ENCODE measurements at places on chromosomes 5 and 9.

DNA sequence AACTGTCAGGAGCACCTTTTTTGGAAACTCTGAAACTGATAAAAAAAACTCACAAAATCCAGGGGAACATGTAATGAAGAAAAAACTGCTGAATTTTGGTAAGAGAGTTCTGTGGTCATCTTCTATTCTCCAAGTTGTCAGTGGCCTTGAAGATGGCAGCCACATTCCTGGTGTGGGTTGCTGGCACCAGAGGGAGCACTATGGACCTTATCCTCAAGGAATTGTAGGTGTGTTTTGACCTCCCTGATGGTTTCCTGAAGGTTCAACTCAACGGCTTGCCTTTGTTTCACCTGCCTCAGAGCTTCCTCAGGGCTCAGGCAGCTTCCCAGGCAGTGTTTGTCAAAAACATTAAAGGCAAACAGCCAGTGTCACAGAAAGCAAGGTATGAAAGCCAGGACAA is 2.2 kb upstream of the SLC38A9 start:
- no peak for DNase-seq

DNA sequence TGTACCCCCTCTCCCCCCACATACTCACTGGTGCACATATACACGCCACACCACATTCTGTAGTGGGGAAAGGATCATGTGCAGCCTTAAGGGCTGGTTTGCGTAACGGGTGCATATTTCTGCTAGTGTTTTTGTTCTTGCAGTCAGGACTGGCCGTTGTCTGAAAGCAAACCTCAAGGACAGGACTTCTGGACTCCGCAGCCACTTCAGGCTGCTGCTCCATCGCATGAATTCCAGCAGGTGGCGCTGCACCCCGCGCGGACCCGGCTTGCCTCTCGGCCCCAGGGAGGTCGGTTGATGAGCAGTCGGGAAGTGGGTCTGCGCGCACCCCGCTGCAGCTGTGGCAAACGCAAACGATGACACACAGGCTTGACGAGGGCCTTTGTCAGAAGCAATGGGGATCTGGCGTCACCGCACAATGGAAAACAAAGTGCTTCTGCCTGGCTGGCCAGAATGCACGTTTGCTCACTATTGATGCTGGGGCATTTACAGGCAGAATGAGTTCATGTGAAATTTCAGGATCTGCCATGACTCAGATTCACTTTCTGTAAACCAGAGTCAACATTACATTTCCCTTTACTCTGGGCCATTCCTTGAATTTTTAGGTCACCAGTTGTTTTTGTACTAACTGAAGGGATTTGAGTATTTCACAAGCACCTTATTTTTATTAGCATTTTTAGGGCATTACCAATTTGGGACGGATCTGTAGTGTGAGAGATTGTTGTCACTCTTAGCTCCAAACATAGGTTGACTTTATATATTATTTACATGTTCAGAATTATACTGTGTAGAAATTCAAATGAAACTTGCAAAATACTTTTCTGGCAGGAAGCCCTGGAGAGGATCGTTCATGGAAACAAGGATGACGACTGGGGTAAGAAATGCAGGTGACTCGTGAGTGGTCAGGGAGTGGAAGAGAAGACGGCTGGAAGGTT is 36.4 kb upstream of the GLRX start:
- peak; percentile 90 for DNase-seq

- DNase-seq = no peak
Measured at GRCh38 chr9:22649384-22649783, 202.8 kb downstream of the DMRTA1 start.

- peak; percentile 17 for DNase-seq
Measured at GRCh38 chr9:74499111-74499601, 2.0 kb downstream of the RORB start.

GRCh38 chr5:167982-168660 is 23.2 kb upstream of the LRRC14B start:
- DNase-seq = no peak

GRCh38 chr5:79263290-79263689 is 27.4 kb downstream of the JMY start:
- no peak for DNase-seq

DNA sequence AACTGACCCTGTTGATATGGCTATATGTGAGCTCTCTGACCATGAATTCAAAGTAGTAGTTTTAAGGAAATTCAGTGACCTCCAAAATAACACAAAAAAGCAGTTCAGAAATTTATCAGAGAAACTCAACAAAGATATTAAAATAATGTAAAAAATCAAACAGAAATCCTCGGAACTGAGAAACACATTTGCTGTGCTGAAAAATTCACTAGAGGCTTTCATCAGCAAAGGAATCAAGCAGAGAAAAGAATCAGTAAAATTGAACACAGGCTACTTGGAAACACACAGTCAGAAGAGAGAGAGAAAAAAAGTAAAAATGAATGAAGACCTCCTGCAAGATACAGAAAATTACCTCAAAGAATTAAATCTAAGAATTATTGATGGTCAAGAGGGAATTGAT is 417.2 kb downstream of the TMEM232 start:
- DNase-seq = no peak

GRCh38 chr5:39501397-39501796 is 76.6 kb upstream of the DAB2 start:
- DNase-seq = no peak

DNA sequence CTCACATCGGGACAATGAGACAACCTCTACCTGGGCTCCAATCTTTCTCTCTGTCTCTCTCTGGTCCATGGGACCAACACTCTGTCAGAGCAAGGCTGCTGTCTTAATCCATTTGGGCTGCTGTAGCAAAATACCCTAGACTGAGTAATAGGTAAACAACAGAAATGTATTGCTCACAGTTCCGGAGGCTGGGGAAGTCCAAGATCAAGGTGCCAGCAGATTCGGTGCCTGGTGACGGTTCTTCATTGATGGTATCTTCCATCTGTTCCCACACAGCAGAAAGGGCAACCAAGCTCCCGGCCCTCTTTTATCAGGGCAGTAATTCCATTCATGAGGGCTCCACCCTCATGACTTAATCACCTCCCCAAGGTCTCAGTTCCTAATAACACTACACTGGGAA is 61.3 kb upstream of the SPOCK1 start:
- no peak for DNase-seq

- no peak for DNase-seq
Measured at GRCh38 chr5:129372025-129372424, 88.1 kb upstream of the ADAMTS19 start.

DNA sequence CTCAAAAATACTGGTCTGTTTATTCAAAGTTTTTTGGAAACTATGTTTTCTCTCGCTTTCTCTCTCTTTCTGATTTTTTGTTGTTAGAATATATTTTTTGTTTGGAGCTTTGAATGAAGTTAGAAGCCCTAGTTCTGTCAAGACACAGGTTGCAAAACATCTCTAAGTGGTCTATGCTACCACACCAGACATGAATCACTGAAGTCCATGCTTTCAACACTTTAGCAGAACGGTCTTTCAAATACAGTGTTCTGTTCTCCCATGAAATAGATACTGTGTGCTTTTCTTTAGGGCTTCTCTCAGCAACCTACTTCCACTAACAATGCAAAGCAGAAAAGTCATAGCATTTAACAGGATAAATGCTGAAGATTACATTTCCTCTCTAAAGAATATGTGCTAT is 392.5 kb downstream of the TMEM167A start:
- DNase-seq = no peak

DNA sequence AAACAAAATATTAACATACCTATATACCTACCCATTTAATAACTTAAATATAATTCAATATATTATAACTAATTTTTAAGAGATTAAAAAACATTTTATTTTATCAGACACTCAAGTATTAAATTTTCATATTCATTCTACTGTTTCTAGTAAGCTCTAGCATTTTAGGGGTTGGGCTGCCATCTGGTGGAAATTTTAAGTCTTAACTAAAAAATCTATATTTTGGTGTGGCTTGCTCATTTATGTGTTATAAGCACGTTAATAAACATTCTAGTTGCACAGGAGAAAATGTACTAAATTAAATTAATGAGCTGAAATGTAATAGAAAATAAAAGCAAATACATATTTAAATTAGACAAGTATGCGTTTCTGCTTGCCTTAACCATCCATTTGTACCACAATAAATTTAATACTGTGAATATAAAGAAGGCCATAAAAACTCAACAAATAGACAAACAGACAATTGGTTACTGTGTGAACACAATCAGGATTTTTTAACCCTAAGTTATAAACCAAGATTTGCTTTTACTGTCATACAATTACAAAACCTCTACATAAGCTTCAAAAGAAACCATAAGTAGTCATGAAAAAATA is 1728.3 kb upstream of the CDH9 start:
- DNase-seq = no peak

- DNase-seq = no peak
Measured at GRCh38 chr5:74589204-74590056, 51.1 kb downstream of the ENC1 start.

DNA sequence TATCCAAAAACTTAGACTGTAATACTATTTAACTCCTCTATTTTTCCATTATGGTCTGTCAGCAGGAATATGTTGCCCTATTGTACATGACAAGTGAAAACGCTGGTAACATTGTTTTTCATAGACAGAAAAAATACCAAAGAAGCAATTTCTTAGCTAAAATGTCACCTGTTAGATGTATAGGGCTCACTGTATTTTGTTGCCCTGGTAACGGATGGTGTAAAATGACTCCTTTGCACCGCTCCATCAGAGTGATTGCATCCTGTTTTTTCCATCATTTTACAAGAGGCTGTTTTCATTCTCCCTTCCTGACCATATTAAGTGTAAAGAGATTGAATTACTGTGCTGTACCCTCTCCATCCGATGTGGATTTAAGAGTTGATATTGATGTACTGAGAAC is 460.1 kb upstream of the TLE4 start:
- no peak for DNase-seq

DNA sequence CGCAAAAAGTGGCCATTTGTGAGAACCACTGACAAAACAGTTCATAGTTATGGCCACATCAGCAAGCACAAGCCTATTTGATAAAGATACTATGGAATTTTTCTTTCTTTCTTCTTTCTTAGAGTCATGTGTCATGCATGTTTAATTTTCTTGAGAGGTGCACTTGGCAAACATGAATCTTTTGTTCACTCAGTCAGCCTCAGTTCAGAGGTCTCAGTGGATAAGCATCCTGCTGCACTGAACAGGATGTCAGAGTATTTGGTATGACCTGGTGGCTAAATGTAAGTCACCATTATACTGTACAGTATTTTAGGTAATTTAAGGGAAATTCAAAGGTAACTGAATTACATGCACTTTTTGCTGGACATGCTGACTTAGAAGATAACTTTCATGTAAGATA is 5.4 kb downstream of the NNT start:
- DNase-seq = no peak

- no peak for DNase-seq
Measured at GRCh38 chr9:134895567-134895907, 14.9 kb downstream of the FCN2 start.

GRCh38 chr5:53246042-53246836 is 136.7 kb upstream of the MOCS2 start:
- peak; percentile 3 for DNase-seq

Measured in GM13976 (cell line).